Uterus (tissue), 4 donors: ENCODE measurements at places on chromosomes 7 and 10. TPM values are rescaled to one million over a fixed set of nuclear protein-coding genes. Genes with fewer than 3 reads are reported as not detected.
A peak's percentile ranks its signal among the peaks of the same experiment; 100 is the strongest.

GRCh38 chr7:468681-469562, 50.7 kb downstream of the PDGFA start:
- H3K4me1 ChIP-seq = no peaks in the 10 kb centered on the region
- H3K27me3 ChIP-seq = no peaks in the 10 kb centered on the region
- H3K36me3 ChIP-seq = no peaks in the 10 kb centered on the region
- H3K4me3 ChIP-seq = no peak overlapping the region
- peak overlapping the region; percentile 10 for H3K27ac ChIP-seq

Gene NRG3
- not detected for total RNA-seq

GRCh38 chr10:59037506-59037905, 138.9 kb upstream of the PHYHIPL start:
- no peak overlapping the region for H3K4me3 ChIP-seq
- H3K27ac ChIP-seq = no peak overlapping the region

GRCh38 chr10:88979153-88979562, 11.4 kb upstream of the FAS start:
- H3K4me1 ChIP-seq = peaks cover 10% of the 10 kb centered on the region
- H3K4me3 ChIP-seq = no peak overlapping the region
- H3K27me3 ChIP-seq = no peaks in the 10 kb centered on the region
- DNase-seq = peak; percentile 74
- H3K36me3 ChIP-seq = no peaks in the 10 kb centered on the region
- peak overlapping the region; percentile 83 for H3K27ac ChIP-seq

DNA sequence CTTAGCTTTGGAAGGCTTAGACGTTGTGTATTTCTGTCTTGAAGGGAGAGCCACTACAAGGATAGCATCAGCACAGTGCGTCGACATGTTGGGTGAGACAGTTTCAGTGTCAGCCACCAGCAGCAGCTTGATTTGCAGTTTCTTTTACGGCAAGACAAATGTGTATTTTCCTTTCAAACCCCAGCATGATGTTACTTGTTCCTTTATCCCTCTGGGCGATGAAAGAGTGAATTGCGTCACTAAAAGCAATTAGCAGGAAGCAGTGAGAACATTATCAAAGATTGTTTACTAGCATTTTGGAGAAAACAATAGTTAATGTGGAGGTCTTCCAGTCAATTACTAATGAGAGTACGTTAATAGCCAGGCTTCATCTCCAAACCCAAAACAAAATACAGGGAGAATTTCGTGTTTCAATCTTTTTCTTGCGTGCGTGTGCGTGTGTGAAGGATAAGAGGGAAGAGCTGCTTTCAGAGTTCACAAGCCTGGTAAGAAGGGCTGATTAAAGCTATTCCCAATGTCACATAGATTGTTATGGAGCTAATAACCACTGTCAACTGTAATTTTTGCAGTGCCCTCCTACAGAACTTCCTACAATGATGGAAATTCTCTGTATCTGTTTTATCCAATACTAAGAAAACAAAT, 157.1 kb upstream of the AOAH start:
- no peaks in the 10 kb centered on the region for H3K27me3 ChIP-seq
- no peak for DNase-seq
- H3K27ac ChIP-seq = no peak overlapping the region
- H3K36me3 ChIP-seq = no peaks in the 10 kb centered on the region
- no peaks in the 10 kb centered on the region for H3K4me1 ChIP-seq

Gene FOXI2
- total RNA-seq = 0.14 TPM

DNA sequence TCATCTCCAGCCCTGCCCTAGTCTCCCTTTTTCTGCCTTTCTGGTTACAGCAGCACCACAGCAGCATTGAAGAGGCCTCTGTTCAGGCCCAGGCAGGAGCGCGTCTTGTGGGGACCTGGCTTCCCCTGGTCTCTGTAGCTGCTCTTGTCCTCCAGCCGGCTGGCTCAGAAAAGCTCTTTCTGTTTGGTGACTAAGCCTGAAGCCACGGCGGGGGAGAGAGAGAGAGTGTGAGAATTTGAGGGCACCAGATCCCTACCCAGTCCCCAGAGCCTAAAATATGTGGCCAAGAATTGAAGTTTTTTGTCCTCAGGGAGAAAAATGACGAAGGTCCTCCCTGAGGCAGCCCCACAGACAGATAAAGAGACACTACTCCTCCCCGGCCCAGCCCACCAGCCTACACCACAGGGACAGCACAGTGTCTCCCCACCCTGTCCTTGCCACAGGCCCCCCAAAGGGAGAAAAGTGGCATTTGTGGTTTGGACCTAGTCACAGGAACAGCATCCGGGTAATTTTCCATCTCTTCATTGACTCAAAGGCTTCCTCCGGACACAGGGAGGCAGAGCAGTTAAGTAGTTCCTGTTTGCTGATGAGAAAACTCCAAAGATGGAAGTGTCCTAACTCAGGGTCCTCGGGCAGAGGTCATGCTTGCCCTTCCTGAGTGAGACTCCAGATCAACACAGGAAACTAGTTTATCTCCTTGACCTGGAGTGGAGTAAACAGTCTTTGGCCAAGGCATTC, 13.3 kb upstream of the FAM180A start:
- no peaks in the 10 kb centered on the region for H3K27me3 ChIP-seq
- no peak overlapping the region for H3K27ac ChIP-seq
- no peak overlapping the region for H3K4me3 ChIP-seq
- H3K36me3 ChIP-seq = no peaks in the 10 kb centered on the region
- DNase-seq = no peak
